ENCODE measurements at places on chromosomes 1 and 21.

DNA sequence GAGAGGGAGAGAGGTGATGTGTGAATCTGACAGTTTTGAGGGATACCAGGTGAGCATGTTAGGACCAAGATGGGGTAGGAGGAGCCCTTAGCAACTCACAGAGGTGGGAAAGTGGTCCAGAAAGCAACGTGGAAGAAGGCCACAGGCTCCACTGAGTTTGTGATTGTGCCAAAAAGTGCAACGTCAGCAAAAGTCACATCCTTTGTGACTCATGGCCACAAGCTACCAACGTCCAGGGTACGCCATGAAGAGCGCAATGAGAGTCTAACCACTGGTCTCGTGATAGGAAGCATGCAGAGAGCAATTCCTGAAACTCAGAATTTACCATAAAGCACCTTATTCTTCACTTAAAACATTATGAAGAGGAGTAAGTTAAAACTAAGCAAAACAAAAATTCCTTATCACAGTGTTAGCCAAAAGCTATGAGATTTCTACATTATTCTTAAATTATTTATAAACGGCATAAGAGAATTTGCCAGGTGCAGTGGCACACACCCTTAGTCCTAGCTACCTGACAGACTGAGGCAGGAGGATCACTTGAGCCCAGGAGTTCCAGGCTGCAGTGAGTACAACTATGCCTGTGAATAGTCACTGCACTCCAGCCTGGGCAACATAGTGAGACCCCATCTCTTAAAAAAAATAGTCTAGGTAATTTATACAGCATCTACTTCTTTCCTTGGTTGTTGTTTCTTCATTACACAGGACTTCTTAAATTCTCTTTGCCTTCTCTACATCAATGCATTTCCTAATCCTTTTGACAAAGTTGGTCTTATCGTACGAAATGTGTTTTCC lies 55.2 kb downstream of the COLGALT2 start:
- no peak for DNase-seq

DNA sequence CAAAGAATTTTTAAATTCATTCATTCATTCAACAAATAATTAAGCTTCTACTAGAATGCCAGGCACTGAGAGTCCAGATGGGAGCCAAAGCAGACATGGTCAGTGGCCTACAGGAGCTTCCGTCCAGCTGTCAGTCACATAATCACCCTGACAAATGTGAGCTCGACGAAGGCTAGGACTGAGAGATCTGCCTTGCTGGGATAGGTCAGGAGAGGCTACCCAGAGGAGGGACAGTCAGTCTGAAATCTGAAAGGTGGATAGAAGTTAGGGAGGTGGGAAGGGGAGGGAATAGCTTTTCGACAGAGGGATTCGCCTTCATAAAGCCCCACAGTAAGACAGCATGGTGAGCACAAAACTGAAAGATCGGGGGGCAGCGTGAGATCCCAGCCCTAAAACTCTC lies 8.3 kb downstream of the EPHX1 start:
- DNase-seq = no peak

DNA sequence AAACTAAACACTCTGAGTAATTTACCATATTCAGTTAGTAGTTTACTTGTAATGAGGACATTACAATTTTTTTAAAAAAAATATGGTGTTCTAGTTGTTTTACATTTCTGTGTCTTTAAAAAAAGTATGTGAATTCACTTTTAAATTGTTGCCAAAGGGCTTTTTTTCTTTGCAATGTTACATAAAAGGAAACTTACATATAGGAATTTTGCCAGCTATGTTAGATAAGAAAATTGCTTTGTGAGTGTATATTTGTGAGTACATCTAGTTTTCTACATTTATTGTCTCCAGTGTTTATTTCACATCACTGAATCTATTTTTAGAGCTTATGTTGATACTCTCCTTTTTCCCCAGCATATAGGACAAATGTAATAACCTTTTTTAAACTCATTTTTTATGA lies 206.8 kb downstream of the GPR52 start:
- DNase-seq = no peak

DNA sequence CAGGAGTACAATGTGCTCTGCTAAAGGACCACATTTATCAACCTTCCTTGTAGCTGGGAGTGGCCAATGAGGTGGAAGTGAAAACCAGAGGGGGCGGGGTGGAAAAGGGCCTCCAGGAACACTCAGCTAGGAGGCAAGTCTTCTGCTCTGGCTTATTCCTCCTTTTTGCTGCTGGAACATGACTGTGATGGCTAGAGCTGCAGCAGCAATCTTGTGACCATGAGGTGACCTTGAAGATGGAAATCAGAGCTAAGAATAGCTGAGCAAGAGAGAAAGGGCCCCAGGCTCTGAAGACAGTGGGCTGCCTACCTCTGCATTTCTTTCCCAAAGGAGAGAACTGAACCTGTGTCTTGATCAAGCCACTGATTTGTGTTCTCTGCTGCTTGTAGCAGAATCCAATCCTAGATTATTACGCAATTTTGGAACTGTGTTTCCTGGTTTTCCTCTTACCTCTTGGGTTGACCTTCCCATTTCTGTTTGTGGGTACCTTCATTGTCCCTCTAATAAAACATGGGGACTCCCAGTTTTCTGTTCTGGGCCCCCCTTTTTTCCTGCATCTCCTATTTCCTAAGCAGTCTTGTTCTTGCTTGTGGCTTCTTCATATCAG lies 36.4 kb upstream of the WNT4 start:
- no peak for DNase-seq

GRCh38 chr21:35145626-35146233 lies 96.6 kb upstream of the RUNX1 start:
- no peak for DNase-seq

- DNase-seq = no peak
These were observed 2.0 kb upstream of the RABGAP1L start for GRCh38 chr1:174157157-174157806.

GRCh38 chr1:41493117-41493536 lies 8.6 kb upstream of the EDN2 start:
- no peak for DNase-seq

- DNase-seq = no peak
These were observed 16.3 kb downstream of the FAAH start for GRCh38 chr1:46410156-46411009.
